Myocyte (in vitro differentiated cells): ENCODE measurements at places on chromosomes 5 and 9.

GRCh38 chr9:69569738-69570451 is 102.3 kb downstream of the APBA1 start:
- peak; percentile 28 for DNase-seq

DNA sequence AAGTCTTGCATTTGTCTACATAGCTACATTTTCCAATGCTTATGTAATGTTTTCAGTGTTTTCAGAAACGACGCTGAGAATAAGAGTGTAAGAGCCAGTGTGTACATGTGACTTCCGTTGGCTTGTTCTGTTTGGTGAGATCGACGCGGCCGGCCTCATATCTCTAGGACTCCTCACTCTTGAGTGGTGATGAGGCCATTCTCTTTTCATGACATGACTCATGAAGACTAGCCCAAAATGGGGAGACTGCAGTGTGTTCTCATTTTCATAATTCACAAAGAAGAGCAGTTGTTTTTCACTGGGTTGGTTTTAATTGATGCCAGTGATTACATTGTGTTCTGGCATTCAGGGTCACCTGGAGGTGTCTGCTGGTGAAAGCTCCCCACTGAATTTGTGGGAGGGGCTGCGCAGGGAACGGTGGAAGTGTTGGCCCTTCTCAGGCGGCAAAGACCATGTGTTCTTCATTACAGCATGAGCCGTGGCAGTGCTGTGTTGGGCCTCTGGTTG is 131.5 kb upstream of the OTULINL start:
- peak; percentile 75 for DNase-seq

- DNase-seq = peak; percentile 56
These were observed 37.4 kb downstream of the CPEB4 start for GRCh38 chr5:173925449-173926071.

DNA sequence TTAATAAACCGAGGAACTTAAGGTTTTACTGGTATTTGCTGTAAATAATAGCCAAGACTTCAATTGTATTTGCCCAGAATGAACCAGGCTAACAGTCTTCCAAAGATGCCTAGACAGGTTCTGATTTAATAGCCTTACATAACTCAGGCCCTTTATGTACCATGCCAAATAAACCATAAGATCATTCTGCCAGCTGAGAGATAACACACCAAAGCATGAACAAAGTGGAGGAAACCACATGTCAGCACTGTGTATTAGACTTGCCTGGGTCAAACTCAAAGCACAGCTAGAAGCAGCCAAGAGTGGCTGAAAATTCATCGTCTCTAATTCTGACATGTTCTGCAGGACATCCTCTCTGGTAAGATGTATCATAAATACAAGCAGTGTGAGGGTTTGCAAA is 319.3 kb upstream of the ZNF608 start:
- DNase-seq = no peak

GRCh38 chr5:78377056-78377717 is 16.8 kb downstream of the SCAMP1 start:
- DNase-seq = no peak

- no peak for DNase-seq
These were observed 66.5 kb upstream of the MAST4 start for GRCh38 chr5:66529704-66530103.

DNA sequence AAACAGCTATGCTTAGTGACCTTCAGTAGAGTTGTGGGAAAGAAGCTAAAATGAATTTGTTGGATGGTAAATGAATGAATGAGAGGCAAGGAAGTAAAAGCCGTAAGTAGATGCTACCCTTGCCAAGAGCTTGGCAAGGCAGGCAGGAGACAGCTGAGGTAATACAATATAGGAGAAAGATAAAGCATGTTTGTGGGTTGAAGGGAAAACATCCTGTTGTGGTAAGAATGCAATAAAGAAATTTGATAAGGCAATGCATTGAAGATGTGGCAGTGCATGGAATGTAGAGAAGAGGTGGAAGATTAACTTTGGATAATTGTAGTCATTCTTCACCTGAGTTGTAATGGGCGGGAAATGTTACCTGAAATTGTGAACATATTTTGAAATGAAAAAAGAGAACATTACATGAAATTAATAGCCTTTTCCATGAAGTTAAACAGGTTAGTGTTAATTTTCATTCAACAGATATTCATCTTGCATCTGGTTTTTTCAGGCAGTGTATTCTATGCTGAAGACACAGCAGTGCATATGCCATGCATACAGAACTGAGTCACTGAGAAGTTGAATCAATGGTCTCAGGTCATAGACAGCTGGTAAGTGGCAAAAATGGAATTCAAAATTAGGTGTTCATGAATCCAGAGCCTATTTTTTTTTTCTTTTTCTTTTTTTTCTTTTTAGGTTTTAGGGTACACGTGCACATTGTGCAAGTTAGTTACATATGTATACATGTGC is 43.4 kb upstream of the SPINK5 start:
- DNase-seq = no peak

DNA sequence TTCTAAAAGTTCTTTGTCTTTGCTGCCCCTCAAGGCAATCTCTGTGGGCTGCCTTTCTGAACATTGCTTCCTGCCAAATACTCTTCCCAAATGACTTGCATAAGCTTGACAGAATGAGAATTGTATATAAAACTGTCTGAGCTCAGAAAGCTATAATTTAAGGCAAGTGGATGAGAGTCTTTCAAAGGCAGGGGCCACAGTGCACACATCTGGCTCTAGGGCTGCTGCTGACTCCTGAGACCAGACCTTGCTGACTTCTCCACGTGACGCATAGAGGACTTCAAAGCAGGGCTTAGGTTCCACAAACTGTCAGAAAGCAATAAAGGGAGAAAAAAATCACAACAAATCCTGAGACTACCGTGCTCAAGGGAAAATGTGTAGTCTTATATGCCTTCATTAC is 79.4 kb upstream of the DIRAS2 start:
- no peak for DNase-seq

GRCh38 chr5:102483736-102484135 is 15.1 kb downstream of the SLCO6A1 start:
- DNase-seq = no peak

DNA sequence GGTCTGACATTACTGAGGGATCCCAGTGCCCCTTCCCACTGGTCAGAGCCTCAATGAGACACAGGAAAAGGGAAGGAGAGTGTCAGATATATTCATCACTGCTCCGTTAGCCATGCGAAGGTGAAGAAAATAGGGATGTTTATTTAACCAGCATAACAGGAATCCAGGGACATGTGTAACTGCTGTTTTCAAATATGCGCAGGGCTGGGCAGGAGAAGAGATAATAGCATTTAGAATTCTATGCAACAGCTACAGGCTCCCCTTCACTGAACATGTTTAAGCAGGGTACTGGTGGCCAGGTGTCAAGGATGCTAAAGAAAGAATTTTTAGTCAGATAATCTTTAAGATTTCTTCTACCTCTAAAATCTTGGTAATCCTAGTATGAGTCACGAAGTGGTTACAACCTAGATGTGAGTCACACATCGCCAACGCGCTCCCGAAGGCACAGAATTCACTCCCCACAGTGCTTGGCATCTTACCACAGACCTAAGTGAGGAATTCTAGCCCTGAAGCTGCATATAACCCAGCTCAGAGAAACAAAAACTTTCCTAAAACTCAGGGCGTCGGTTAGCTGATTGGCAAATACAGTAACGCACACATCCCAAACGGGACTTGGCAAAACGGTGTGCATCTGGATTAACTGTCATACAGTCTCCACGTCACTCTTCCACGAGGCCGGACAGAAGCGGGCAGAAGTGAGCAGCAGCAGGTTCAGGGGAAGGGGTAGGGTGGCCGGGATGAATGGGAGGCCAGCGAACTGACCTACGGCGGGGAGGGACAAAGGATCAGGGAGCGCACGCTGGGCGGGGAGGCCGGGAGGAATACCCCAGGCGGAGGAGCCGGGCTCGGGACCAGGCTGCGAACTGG is 1.1 kb downstream of the CTNNAL1 start:
- DNase-seq = peak; percentile 90

DNA sequence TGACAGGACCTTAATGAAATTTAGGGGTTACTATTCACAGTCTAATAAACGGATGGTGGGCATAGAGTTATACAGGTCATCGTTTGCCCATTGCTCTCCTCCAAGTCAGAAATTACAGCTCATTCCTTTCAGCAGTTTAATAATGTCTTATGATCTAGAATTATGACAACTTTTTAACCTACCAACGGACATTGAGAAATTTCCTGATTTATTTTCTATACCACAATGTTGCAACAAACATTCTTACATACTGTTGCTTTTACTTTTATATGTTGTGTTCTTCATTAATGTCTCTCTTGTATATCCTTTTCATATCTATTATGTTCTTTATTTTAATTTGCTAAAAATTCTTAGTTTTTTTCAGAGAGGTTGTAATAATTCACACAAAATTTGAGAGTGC is 152.8 kb upstream of the PRLR start:
- no peak for DNase-seq

GRCh38 chr5:19301271-19301670 is 686.7 kb downstream of the CDH18 start:
- DNase-seq = no peak

- DNase-seq = no peak
These were observed 794 bp upstream of the LRRC14B start for GRCh38 chr5:190366-191035.

DNA sequence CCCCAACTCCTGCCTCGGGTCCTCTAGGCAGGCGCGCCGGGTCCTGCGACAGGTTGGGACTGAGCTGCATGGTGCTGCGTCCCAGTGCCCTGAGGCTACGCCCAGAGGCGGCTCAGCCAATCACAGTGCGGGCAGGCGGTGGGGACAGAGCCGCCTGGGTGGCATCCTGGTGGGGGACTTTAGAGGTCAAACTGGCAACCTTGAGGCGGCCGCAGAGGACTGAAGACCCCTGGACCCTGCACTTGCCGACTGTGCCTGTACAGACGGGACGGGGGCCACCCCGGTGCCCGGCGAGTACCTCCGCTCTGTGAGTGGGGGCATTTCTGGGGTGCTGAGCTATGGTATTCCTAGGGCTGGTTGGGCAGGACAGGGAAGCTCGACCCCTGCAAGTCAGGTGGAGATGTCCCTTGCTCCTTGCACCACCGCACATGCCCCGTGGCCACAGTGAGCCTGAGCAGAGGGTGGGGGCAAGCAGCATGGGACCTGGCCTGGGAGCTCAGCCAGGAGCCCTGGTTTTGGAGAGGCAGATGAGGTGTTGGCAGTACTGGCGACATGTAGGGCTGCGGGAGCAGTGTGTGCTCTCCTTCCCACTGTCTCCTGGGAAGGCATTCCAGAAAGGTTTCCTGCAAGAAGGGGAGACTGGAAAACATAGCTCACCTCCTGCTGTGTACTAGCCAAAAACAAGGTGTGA is 45.5 kb downstream of the CTSL start:
- no peak for DNase-seq

DNA sequence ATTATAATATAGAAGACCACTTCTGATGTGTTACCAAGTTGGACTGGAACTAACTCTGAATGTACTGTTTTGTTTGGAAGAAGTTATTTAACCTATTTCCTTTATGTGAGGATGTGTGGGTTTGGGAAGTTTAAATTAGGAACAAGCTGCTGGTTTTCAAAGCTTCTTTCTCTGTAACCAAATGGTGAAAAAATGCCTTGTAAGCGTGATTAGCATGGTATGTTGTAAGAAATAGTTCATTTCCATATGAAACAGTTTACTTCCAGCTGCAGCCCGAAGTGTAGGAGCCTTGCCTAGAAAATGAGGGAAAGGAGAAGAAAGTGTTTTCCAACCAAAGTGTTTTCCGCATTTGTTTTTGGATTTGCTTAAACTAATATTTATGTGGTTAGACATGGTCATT is 36.0 kb downstream of the TTC1 start:
- DNase-seq = no peak

DNA sequence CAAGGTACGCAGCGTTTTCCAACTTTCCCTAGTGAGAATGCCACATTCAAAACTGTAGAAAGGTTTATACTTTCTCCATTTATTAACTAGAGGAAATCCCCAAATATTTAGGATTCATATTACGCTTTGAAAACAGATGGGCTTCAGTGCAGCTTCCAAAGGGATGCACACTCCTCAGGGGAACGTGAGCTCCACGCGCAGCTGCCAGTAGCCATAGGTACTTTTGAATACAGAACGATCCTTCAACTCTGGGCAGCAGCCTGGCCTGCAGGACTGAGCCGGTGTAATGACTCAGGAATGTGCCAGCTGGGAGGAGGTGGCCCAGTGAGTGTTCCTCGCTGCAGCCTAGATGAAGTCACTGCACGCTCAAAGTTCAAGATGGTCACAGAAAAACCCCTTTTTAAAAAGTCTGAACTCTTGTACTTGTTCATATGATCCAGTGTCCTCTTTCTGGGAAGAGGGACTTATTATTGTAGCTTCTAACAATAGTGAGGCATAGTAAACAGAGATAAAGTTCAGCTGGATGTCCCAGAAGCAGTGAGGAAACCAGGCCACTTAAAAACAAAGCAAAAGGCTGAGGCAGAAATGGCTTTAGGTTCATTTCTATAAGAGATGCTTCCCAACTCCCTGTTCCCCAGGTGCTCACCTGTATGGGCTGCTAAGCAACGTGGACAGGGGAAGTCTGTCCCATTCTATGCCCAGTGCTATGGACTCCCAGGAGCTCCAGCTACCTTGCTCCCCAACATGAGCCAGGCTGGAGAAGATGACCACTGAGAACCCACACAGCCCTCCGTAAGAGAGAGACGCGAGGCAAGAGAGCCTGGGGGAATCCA is 130.0 kb downstream of the LHFPL2 start:
- DNase-seq = peak; percentile 92

- DNase-seq = no peak
These were observed 158.1 kb downstream of the NPR3 start for GRCh38 chr5:32869216-32869615.

DNA sequence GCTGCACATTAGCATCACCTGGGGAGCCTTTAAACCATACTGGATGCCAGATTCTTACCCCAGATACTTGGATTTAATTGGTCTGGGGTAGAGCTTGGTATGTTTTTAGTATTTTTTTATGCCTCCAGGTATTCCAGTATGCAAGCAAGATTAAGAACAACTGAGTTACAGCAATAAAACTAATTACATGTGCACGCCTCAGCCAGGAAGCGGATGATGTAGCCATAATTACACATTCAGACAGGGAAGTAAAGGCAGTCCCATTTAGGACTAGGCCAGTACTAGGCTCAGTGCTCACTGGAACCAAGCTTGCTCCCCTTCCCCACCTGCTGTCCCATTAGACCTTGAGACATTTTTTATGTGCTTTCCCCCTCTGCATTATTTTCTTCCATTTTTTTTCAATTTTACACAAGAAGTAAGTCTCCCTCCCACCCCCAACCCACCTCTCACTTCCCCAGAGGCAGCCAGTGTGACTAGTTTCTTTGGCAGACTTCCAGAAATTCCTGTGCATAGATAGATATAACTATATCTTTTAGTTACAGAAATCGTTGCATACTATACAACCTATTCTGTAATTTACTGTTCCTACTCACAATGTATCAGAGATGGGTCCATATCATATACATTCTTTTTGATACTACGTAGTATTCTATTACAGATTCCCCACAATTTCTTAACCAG is 7.1 kb upstream of the GNAQ start:
- DNase-seq = no peak
